Central memory CD8-positive, alpha-beta T cell (primary cell): ENCODE measurements at places on chromosomes 1 and 21.

- DNase-seq = peak; percentile 62
- no peaks in the 10 kb centered on the region for H3K4me1 ChIP-seq
- no peak overlapping the region for H3K4me3 ChIP-seq
- H3K36me3 ChIP-seq = peaks cover 2% of the 10 kb centered on the region
- H3K27ac ChIP-seq = no peak overlapping the region
Observed at GRCh38 chr1:9110669-9111356, 18.1 kb downstream of the GPR157 start.

GRCh38 chr1:22850681-22851080 is 122.0 kb downstream of the LACTBL1 start:
- H3K36me3 ChIP-seq = no peaks in the 10 kb centered on the region
- no peak overlapping the region for H3K27ac ChIP-seq
- H3K4me1 ChIP-seq = no peaks in the 10 kb centered on the region
- no peak for DNase-seq

DNA sequence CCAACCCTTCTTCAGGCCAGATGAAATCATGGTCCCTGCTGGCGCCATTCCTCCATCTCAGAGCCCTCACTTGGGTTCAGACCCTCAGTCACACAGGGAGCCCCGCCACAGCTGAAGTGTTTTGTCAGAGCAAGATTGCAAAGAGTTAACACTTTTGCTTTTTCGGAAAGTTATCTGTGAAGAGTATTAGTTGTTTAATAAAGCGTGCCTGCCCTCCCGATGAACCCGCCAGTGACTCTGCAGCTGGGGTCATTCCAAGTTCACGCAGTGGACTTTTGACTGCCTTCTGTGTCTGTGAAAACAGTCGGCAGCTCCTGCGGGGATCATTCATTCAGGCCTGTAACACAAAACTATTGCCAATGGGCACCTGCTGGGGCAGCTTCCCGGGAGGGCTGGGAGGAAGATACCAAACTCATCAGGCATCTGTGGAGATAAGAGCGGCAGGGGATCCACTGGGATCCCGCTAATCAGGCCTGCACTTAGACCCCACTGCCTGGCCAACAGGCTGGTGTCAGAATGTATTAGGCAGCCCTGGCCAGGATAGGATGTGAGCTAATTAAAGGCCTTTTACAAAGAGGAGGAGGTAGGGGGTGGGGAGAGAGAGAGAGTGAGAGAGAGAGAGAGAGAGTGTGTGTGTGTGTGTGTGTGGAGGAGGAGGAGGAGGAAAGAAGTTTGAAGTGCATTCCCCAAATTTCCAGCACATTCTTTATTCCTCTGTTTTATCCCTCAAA is 184.5 kb downstream of the DHRS3 start:
- H3K4me1 ChIP-seq = peaks cover 49% of the 10 kb centered on the region
- no peaks in the 10 kb centered on the region for H3K27me3 ChIP-seq
- peaks cover 22% of the 10 kb centered on the region for H3K36me3 ChIP-seq
- H3K27ac ChIP-seq = peak overlapping the region; percentile 96
- peak overlapping the region; percentile 65 for H3K4me3 ChIP-seq

DNA sequence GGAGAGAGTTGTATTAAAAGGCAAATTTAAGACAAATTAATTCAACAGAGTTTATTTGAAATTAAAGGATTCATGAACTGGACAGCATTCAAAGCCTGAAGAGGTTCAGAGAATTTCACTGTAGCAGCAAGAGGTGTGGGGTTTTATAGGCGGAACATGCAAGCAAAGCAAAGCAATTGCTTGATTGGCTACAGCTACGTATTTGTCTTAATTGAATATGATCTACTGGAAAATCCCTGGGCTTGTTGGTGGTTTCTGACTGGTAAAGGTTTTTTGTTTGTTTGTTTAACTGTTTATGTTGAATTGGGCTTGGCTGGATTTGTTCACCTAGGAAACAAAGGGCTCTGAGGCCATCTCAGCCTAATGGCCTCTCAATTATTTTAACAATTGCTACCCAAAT is 61.5 kb downstream of the KCNK1 start:
- no peaks in the 10 kb centered on the region for H3K4me1 ChIP-seq
- no peak overlapping the region for H3K27ac ChIP-seq
- H3K4me3 ChIP-seq = no peak overlapping the region
- H3K27me3 ChIP-seq = peaks cover 63% of the 10 kb centered on the region

- H3K36me3 ChIP-seq = peaks cover 2% of the 10 kb centered on the region
- H3K4me3 ChIP-seq = no peak overlapping the region
- DNase-seq = no peak
- peaks cover 57% of the 10 kb centered on the region for H3K4me1 ChIP-seq
- H3K27ac ChIP-seq = peak overlapping the region; percentile 86
Observed at GRCh38 chr1:21302747-21303715, 12.8 kb upstream of the ECE1 start.
